ENCODE measurements at places on chromosomes 2 and 18.

DNA sequence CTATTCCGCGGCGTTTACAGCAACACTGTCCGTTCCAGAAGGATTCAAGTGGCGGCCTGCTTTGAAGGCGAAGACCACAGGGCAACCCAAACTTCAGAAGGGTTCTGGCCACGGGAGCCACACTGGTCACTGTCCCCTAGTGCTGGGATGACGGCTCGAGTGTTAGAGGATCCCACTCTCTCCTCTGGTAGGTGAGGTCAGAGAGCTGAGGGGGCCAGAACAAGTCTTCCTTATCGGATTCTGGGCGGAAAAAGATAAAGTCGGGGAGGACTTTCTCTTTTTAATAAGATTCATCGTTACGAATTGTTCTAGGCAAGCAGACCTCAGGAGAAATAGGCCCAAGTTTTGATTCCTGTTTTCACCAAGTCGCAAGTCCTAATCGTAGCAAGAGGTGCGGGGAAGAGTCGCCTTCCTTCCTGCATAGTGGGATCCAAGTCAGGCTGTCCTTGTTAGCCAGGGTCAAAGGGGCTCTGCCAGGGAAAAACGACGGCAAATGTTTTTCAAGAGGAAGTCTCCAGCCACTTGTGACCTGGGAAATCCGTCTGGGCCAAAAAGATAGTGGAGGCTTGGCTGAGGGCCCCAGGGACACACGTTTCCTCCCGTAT lies 864 bp upstream of the MYL12A start:
- peak overlapping the region; percentile 99 for H3K27ac ChIP-seq
- DNase-seq, result peak; percentile 32
- peaks cover 12% of the 10 kb centered on the region for H3K36me3 ChIP-seq
- peaks cover 12% of the 10 kb centered on the region for H3K4me1 ChIP-seq
- H3K4me3 ChIP-seq, result peak overlapping the region; percentile 93

DNA sequence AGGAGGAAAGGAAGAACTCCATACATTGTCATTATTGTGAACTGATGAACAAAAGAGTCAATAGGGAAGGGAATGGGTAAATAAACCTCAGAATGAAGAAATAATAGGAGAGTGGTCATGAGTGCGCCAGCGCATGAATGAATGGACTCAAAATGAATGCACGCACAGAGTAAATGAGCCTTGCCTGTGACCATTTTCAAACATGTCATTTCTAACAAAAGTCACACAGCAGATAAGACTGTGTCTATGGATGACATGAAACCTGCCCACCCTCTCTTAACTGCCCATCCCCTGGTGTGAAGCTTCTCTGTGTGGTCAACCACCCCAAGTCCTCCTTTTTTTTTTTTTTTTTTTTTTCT lies 121.1 kb upstream of the TEX51 start:
- H3K27me3 ChIP-seq, result no peaks in the 10 kb centered on the region
- H3K36me3 ChIP-seq, result no peaks in the 10 kb centered on the region
- H3K4me3 ChIP-seq, result no peak overlapping the region
- H3K4me1 ChIP-seq, result no peaks in the 10 kb centered on the region

DNA sequence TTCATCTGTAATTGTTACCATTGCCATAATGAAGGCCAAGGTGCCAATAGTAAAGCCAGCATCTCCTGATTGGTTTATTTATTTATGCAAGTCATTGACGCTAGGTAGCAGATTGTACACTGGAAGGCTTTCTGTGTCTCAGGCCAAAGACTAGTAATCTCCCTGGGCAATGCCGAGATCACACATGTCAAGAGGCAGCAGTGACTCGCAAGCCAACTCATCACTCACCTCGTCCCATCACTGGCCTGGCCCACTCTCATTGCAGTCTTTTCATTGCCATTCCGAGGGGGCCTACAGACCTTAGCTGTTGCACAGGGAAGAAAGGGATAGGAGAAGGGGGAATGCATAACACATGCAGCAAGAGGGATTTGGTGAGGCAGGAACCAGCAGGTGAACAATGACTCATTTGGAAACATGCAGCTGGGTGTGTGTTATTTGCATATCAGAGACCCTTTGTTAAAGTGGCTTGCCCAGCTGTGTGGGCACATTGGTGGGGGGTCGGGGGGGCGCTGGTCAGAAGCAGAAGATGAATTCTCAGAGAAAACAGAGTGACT lies 448.7 kb upstream of the HNRNPA3 start:
- no peak overlapping the region for H3K4me3 ChIP-seq
- DNase-seq, result no peak
- peaks cover 2% of the 10 kb centered on the region for H3K27me3 ChIP-seq

DNA sequence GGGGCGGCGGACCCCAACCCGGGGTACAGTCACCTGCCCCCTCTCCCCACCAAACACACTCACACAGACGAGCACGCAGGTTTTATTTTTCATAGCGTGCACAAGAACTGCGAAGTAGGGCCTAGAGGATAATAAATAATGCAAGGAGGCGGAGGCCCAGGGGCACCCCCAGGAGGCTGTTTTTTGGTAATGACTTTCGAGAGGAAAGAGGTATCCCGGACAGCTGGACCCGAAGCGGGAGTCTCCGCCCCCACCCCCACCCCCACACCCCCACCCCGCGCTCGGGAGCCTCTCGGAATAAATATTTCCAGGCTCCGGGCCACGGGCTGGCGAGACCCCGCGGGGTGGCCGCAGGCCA lies 3.4 kb downstream of the CYP26B1 start:
- H3K4me1 ChIP-seq, result peaks cover 13% of the 10 kb centered on the region
- no peaks in the 10 kb centered on the region for H3K36me3 ChIP-seq
- peak; percentile 26 for DNase-seq
- H3K27me3 ChIP-seq, result no peaks in the 10 kb centered on the region
- H3K4me3 ChIP-seq, result peak overlapping the region; percentile 56

DNA sequence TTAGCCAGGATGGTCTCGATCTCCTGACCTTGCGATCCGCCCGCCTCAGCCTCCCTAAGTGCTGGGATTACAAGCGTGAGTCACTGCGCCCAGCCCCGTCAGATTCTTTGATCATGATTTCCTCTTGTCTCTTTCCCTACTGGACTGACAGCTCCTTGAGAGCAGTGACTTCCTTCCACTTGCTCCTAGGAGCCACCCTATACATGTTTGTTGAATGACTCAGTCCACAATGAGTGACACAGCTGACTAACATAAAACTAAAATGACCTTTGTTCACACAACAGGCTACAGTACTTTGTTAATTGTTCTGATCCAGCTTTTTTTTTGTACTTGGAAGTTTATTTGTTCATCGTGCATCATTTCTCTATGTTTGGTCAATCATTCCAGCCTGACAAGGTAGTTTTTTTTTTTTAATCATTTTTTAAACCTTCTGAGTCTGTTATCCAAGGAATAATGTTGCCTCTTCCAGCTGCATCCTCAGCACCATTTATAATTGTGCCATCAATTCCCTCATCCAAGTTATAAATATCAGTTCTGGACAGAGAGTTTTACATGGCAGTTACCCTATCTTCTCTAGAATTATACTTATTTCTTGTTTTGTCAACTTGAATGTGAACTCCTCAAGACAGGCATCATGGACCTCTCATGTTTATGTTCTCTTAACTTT lies 42.9 kb upstream of the TUBA3E start:
- H3K27me3 ChIP-seq, result no peaks in the 10 kb centered on the region
- H3K4me1 ChIP-seq, result no peaks in the 10 kb centered on the region

- no peak overlapping the region for H3K4me3 ChIP-seq
- H3K36me3 ChIP-seq, result no peaks in the 10 kb centered on the region
- DNase-seq, result no peak
Measured at GRCh38 chr18:78915446-78916008, 64.1 kb upstream of the SALL3 start.

DNA sequence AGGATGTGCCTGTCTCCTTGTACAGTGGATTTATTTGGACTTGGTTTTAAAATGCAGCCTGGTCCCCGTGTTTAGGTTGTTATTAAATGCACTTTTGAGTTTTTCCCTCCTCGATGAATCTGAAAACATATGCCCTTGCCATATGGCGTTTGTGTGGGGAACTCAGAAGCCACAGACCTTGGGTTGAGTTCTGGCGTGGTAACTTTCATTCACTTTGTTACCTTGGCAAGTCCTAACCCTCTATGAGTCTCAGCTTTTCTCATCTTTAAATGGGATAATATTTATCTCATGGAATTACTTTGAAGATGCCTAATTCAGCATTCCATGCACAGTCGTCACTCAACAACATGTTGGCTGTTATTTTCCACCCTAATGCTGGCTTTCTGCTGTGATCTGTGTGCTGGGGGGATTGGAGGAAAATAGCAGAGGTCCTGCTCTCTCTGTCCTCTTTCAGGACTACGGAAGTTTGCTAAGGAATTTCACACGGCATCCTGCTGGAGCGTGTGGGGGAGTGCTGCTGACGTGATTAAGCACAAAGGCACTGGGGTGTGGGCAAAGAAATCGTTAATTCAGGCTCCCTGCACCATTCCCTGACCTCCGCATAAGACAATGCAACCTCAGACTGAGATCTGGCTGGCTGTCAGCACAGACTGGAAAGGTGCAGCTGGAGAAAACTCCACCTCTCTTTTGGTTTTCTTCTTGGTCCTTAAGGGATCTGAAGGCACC lies 61.7 kb downstream of the LDLRAD4 start:
- H3K4me3 ChIP-seq, result no peak overlapping the region
- no peaks in the 10 kb centered on the region for H3K4me1 ChIP-seq
- DNase-seq, result no peak
- no peaks in the 10 kb centered on the region for H3K36me3 ChIP-seq
- no peaks in the 10 kb centered on the region for H3K27me3 ChIP-seq
- no peak overlapping the region for H3K27ac ChIP-seq

DNA sequence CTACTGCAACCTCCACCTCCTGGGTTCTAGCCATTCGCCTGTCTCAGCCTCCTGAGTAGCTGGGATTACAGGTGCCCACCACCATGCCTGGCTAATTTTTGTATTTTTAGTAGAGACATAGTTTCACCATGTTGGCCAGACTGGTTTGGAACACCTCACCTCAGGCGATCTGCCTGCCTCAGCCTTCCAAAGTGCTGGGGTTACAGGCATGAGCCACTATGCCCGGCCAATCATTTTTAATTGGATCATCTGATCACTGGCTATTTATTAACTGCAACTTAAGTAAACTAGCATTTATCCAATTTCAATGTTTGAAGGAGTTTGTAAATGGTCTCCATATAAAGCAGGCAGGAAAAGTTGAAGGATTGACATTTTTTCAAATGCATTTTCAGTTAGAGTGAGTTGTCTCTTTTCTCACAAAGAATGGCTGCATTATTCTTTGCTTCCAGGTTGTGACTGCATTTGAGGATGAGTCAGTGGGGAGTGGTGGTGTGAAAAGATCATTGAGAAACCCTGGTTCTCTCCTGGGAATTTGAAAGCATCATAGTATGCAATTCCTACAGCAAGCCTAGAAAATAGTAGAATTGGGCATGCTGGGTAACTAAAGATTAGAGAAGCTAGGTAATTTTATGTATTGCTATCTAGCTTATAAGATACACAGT lies 431.1 kb upstream of the ZEB2 start:
- no peaks in the 10 kb centered on the region for H3K27me3 ChIP-seq
- H3K36me3 ChIP-seq, result no peaks in the 10 kb centered on the region
- no peak overlapping the region for H3K27ac ChIP-seq
- no peak overlapping the region for H3K4me3 ChIP-seq

DNA sequence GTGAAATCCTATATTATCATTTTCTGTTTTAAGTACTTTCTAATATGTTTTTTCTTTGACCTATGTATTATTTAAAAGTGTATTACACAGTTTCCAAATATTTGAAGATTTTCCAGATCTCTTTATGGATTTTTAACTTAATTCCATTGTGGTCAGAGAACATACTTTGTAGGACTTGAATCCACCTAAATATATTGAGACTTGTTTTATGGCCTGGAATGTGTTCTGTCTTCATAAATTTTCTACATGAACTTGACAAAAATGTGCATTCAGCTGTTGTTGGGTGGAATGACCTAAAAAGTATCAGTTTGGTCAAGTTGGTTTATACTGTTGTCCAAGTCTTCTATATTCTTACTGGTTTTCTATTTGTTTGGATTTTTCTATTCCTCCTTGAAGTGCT lies 33.8 kb upstream of the TMEM247 start:
- no peak overlapping the region for H3K4me3 ChIP-seq
- no peaks in the 10 kb centered on the region for H3K27me3 ChIP-seq
- DNase-seq, result no peak
- H3K36me3 ChIP-seq, result no peaks in the 10 kb centered on the region
- no peak overlapping the region for H3K27ac ChIP-seq
- H3K4me1 ChIP-seq, result no peaks in the 10 kb centered on the region

GRCh38 chr18:21269349-21269748 lies 27.3 kb downstream of the GREB1L start:
- DNase-seq, result no peak
- H3K4me1 ChIP-seq, result no peaks in the 10 kb centered on the region
- H3K27ac ChIP-seq, result no peak overlapping the region
- no peak overlapping the region for H3K4me3 ChIP-seq

DNA sequence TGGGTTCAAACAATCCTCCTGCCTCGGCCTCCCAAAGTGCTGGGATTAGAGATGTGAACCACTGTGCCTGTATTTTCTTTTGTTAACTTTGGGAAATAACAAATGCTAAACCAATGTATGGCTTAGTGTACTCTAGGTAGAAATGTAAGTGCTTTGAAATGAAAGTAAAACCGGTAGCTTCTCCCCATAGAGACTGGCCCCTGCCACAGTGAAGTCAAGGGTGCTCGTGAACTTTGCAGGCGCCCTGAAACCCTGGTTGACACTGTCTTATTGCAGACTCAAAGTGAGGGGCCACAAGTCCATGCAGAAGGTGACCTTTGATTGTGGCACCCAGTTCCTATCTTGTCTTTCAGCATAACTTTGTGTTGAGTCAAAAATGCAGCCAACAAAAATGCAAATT lies 24.2 kb upstream of the MTCL1 start:
- no peaks in the 10 kb centered on the region for H3K4me1 ChIP-seq
- no peak overlapping the region for H3K27ac ChIP-seq
- no peak for DNase-seq
- no peaks in the 10 kb centered on the region for H3K27me3 ChIP-seq
- H3K4me3 ChIP-seq, result no peak overlapping the region

DNA sequence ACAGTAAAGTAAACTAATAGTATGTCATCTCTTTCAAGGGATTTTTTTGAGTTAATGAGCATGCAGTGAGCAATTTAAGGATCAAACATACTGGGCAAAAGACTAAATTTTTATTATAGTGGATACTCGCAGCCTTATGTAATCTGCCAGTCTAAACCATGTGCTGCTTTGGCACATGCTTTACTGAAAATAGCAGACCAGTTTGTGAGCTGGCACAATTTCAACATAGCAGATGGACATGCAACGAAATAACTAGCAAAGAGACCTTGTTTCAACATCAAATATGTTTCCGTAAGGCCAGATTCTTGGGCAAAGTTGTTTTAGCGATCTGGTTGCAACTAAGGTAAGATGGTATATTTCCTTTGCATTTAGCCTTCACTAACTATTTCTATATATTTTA lies 807.3 kb downstream of the NR4A2 start:
- H3K4me3 ChIP-seq, result no peak overlapping the region
- no peaks in the 10 kb centered on the region for H3K36me3 ChIP-seq
- H3K27ac ChIP-seq, result no peak overlapping the region
- H3K27me3 ChIP-seq, result no peaks in the 10 kb centered on the region
- no peak for DNase-seq

All from SJCRH30 (cell line).